ENCODE measurements at places on chromosomes 1 and 21.

DNA sequence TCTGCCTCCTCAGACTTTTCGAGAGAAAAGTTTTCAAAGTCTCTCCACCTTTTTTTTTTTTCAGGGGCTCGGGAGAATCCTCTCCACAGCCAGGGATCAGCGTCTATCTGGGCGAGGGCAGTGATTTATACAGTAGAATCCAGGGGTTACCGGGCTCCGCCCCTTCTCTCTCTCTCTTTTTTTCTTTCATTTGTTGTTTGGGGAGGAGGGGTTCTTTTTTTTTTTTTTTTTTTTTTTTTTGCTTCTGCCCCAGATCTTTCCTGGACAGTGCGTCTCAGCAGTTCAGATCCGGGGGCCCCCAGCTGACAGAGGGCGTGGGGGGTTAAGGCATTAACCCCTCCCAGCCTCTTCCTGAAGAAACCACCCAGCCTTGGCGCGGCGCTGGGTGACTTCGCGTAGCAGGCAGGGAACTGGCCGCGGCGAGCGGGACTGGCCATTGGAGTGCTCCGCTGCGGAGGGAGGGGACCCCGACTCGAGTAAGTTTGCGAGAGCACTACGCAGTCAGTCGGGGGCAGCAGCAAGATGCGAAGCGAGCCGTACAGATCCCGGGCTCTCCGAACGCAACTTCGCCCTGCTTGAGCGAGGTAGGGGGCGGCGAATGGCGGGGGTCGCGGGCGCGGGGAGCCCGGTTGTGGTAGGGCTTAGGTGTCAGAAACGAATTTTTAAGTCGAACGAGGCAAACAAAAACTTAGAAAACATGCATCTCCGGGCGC lies at the start of gene S1PR1:
Gene S1PR1, plus strand, starts transcription at position 504 of the 713 bp plus-strand sequence. CDS start 1,966 bp downstream, outside the sequence.
- no peaks in the 10 kb centered on the region for H3K27me3 ChIP-seq
- H3K4me3 ChIP-seq: peak within 1 kb of the TSS; percentile 71
- H3K36me3 ChIP-seq: no peaks in the 10 kb centered on the region
- peak; percentile 52 for DNase-seq

DNA sequence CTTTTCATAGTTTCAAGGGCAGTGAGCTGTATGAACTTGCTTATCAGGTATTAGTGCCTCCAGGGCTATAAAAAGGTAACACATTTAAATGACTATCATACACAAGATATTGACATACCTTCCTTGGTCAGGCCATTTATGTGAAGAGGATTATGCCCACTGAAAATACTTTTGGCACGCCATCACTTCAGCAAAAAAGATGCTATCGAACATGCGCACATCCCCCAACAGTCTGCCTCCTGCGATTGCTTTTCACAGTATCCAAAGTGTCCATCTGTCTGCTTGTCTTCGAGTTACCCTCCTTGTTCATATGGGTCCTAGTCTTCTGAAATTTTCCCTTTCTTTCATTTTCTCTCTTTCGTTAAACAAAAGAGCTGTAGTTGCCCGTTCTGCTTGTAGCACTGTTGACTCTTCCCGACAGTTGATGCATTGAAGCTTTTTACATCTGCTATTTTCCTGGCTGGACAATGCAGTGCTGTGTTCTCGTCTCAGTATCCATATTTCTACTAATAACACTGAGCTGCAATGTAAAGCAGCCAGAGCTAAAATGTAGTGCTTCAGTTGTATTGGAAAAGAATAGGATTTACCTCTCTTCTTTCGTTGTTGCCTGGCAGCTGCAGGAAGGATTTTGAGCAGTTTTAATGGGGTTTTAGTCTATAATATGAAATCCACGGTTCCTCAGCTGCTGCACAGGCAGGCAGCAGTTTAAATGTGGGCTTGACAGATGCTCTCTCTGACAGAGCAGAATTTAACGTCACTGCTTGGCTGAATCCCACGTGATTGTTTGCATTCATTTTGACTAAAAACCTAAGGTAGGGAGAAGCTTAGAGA lies at the start of gene B3GALT2:
Gene B3GALT2, minus strand, starts transcription at position 713 of the 831 bp plus-strand sequence. CDS start 5,051 bp downstream, outside the sequence.
- H3K4me3 ChIP-seq: peak within 1 kb of the TSS; percentile 43
- H3K4me1 ChIP-seq: peaks cover 40% of the 10 kb centered on the region
- H3K36me3 ChIP-seq: no peaks in the 10 kb centered on the region

DNA sequence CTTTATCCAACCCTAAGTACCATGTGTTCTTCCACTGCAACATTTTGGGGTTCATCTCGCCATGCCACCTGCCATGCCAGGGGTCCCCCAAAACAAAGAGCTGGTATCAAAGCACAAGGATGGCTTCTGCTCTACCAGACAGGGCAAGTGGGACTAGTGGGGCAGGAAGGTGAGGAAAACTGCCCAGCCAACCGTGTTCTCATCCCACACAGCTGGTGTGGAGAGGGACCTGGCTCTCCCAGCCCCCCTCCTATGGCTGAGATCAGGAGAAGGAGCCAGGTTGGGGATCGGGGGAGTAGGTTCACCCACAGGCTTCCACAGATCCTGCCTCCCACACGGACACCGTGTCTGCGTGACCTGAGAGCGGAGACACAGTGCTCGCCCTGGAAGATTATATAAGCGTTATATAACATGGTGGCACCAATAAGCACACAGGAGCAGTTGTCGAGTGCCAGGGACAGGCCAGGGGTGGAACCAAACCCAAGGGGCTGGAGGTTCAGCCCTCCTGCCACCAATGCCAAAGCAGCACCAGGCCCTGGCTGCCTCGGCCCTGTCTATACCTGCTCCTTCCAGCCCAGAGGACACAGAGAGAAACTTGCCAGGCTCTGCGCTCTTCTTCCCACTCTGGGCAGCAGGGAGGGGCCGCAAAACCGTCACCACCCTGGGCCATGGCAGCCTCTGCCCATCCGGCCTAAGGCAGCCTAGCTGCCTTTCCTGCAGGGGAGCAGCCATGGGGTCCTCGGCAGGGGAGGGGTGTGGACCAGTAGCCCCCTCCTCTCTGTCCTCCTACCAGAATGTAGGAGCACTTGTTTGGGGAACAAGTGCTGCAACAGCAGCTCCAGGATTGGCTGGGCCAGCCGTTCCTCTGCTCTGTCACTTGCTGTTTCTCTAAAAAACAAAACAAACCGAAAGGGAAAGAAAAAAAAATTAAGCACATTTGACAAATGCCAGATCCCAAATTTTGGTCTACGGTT lies 43.5 kb downstream of the CD34 start:
- H3K27ac ChIP-seq: peak overlapping the region; percentile 32
- H3K36me3 ChIP-seq: peaks cover 31% of the 10 kb centered on the region
- no peaks in the 10 kb centered on the region for H3K27me3 ChIP-seq
- DNase-seq: no peak

- H3K4me3 ChIP-seq: no peak overlapping the region
- no peak overlapping the region for H3K27ac ChIP-seq
- no peaks in the 10 kb centered on the region for H3K27me3 ChIP-seq
- peaks cover 11% of the 10 kb centered on the region for H3K4me1 ChIP-seq
These were observed 30.1 kb downstream of the ABCG1 start for GRCh38 chr21:42248783-42249597.

DNA sequence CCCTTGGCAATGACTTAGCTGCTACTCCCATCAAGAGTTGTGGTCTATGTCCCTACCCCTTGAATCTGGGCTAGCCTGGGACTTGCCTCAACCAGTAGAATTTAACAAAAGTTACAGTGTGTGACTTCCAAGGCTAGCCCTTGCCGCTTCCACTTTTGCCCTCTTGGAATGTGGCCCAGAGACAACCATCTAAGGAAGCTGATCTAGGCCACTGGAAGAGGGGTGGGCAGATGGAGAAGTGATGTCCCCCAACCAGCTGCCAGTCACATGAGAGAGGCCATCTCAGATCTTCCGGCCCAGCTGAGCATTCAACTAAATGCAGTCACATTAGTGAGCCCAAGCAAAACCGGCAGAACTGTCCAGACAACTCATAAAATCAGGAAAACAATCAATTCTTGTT lies 115.1 kb downstream of the TOMM20 start:
- no peak for DNase-seq
- no peaks in the 10 kb centered on the region for H3K27me3 ChIP-seq
- no peak overlapping the region for H3K4me3 ChIP-seq
- peaks cover 11% of the 10 kb centered on the region for H3K36me3 ChIP-seq
- no peak overlapping the region for H3K27ac ChIP-seq
- peaks cover 31% of the 10 kb centered on the region for H3K4me1 ChIP-seq

GRCh38 chr1:223732993-223733798 lies 20.9 kb downstream of the CAPN2 start:
- no peaks in the 10 kb centered on the region for H3K27me3 ChIP-seq
- no peak overlapping the region for H3K4me3 ChIP-seq
- H3K4me1 ChIP-seq: peaks cover 60% of the 10 kb centered on the region
- DNase-seq: no peak
- H3K27ac ChIP-seq: peak overlapping the region; percentile 74

- H3K27me3 ChIP-seq: no peaks in the 10 kb centered on the region
- peaks cover 12% of the 10 kb centered on the region for H3K4me1 ChIP-seq
- H3K36me3 ChIP-seq: peaks cover 98% of the 10 kb centered on the region
- H3K4me3 ChIP-seq: no peak overlapping the region
These were observed 36.0 kb downstream of the CAPN2 start for GRCh38 chr1:223748405-223748772.

- H3K4me3 ChIP-seq: no peak overlapping the region
- no peaks in the 10 kb centered on the region for H3K36me3 ChIP-seq
- no peak overlapping the region for H3K27ac ChIP-seq
- peaks cover 22% of the 10 kb centered on the region for H3K27me3 ChIP-seq
These were observed 6.3 kb upstream of the SRRM1 start for GRCh38 chr1:24636661-24637357.

- H3K36me3 ChIP-seq: peaks cover 6% of the 10 kb centered on the region
- no peak overlapping the region for H3K27ac ChIP-seq
- no peak overlapping the region for H3K4me3 ChIP-seq
- no peaks in the 10 kb centered on the region for H3K27me3 ChIP-seq
- no peak for DNase-seq
- no peaks in the 10 kb centered on the region for H3K4me1 ChIP-seq
These were observed 55.1 kb upstream of the RGS4 start for GRCh38 chr1:163013826-163014600.

GRCh38 chr1:33235521-33235920 lies 20.8 kb upstream of the ZNF362 start:
- no peak overlapping the region for H3K4me3 ChIP-seq
- no peak for DNase-seq
- no peaks in the 10 kb centered on the region for H3K36me3 ChIP-seq
- H3K27me3 ChIP-seq: no peaks in the 10 kb centered on the region
- no peak overlapping the region for H3K27ac ChIP-seq

DNA sequence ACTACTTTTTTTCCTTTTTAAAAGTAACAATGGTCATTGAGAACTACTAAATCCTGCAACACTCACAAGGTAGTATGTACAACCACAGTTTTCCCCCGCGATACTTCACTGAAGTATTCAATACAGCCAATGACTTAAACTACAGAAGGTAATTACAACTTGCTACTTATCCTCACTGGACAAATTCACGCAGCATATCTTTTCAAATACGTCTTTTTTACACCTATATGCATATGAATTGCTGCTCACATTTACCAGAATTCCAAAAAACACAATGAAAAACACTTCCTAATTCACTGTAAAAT lies 12.4 kb downstream of the NRIP1 start:
- H3K4me1 ChIP-seq: peaks cover 32% of the 10 kb centered on the region
- H3K27ac ChIP-seq: no peak overlapping the region
- H3K27me3 ChIP-seq: no peaks in the 10 kb centered on the region
- no peak overlapping the region for H3K4me3 ChIP-seq
- peaks cover 6% of the 10 kb centered on the region for H3K36me3 ChIP-seq

DNA sequence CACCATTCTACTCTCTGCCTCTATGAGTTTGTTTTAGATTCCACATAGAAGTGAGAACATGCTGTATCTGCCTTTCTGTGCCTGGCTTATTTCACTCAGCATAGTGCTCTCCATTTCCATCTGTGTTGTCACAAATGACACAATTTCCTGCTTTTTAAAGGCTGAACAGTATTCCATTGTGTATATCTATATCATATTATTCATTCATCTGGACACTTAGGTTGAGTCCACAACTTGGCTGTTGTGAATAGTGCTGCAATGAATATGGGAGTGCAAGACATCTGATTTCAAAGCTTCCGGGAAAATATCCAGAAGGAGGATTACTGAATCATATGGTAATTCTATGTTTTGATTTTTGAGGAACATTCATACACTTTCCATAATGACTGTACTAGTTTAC lies 20.1 kb upstream of the DONSON start:
- H3K4me1 ChIP-seq: no peaks in the 10 kb centered on the region
- no peaks in the 10 kb centered on the region for H3K27me3 ChIP-seq
- peak overlapping the region; percentile 41 for H3K27ac ChIP-seq
- H3K36me3 ChIP-seq: peaks cover 74% of the 10 kb centered on the region
- no peak for DNase-seq

DNA sequence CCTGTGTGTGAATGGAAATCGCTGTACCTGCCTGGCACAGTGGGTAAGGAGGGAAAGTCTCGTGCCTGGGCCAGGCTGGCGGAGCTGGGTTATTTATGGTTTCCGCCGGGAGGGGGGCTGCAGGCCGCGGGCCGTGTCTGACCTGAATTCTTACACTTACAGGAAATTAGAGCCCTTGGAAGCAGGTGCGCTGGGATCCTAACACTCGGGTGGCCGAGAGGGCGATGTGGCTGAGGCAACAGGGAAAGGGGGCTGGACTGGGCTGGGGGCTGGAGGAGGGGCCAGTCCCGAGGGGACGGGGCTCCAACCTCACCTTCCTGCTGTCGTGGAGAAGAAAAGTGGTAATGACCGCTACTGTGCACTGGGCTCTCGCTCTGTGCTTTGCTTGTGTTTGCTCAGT lies 109.4 kb upstream of the WNT4 start:
- no peaks in the 10 kb centered on the region for H3K36me3 ChIP-seq
- no peak for DNase-seq
- no peak overlapping the region for H3K4me3 ChIP-seq
- peaks cover 42% of the 10 kb centered on the region for H3K27me3 ChIP-seq

DNA sequence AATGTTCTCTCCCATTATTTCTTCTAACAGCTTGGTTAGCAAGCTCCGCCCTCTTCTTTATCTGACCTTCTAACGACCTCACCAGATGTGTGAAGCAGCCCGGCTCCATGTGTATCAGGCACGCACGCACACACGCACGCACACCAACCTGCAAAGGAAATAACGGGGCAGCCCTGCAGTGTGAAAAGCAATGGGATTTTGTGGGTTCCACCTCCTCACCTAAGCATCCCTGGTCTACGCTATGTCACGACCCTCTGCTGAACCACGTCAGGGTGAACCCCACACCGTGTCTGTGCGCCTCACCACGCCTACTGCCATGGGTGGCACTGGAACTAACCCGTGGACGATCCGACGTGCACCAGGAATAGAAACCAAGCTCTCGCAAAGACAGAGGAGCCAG lies 10.4 kb downstream of the SSU72 start:
- H3K27ac ChIP-seq: peak overlapping the region; percentile 42
- no peaks in the 10 kb centered on the region for H3K27me3 ChIP-seq

DNA sequence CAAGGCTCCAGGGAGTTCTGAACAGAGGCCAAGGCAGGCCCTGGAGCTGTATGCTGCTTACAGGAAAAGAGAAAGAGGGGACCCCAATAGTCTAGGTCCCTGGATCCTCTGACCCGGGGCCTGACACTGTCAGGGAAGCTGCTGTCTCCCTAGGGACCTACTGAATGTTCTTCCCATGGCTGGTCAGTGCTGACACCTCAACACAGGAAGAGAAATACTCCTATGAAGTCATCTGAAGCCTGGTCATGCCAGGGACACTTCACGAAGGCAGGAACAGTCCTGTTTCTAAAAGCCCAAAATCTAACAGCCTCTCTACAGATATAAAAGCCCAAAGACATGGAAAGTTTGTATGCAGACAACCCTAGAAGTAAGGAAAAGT lies 1.7 kb upstream of the LAD1 start:
- no peak for DNase-seq
- no peak overlapping the region for H3K27ac ChIP-seq
- H3K4me1 ChIP-seq: peaks cover 24% of the 10 kb centered on the region
- H3K36me3 ChIP-seq: no peaks in the 10 kb centered on the region

Data from MCF 10A (cell line).